ENCODE measurements at places on chromosomes 3 and 15.

DNA sequence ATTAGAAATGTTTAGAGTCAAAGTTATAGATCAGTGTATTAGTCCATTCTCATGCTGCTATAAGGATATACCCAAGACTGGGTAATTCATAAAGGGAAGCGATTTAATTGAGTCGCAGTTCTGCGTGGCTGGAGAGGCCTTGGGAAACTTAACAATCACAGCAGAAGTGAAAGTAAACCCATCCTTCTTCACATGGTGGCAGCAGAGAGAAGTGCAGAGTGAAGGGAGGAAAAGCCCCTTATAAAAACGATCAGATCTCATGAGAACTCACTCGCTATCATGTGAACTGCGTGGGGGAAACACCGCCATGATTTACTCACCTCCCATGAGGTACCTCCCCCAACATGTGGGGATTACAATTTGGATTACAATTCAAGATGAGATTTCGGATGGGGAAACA is 871.5 kb downstream of the DIPK2A start:
- no peak for DNase-seq

DNA sequence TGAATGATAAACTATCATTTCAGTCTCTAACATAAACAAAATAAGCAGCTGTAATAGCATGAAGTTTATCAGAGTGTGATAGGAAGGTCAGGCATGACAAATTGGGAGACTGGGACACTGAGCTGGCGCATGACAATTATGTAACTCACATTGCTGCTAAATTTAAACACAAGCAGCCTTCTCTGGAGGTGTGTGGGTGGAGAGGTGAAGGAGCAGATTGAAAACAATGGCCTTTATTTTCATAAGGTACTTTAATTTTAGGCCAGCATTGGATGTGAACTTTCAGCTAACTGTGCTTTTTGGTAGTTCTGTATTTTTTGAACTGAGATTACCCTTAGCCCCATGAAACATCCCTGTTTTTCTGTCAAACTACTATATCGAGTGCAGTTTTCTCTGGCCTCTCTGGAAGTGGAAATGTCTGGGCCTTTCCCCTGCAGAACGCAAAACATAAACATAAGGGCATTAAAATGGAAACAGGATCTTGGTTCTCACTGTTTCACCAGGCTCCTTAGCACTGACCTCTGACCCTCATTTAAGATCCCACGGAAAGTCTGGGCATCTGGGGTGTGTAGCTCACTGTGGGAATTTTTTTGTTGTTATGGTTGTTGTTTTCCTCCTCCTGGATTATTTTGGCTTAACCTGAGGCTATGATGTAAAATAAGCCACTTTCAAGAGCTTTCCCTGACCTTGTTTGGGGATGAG is 160.1 kb upstream of the DPH6 start:
- DNase-seq, result no peak

- no peak for DNase-seq
Observed at GRCh38 chr15:29050870-29051269, 165.1 kb downstream of the APBA2 start.

- no peak for DNase-seq
Observed at GRCh38 chr3:127674101-127674721, 1.5 kb downstream of the ABTB1 start.

DNA sequence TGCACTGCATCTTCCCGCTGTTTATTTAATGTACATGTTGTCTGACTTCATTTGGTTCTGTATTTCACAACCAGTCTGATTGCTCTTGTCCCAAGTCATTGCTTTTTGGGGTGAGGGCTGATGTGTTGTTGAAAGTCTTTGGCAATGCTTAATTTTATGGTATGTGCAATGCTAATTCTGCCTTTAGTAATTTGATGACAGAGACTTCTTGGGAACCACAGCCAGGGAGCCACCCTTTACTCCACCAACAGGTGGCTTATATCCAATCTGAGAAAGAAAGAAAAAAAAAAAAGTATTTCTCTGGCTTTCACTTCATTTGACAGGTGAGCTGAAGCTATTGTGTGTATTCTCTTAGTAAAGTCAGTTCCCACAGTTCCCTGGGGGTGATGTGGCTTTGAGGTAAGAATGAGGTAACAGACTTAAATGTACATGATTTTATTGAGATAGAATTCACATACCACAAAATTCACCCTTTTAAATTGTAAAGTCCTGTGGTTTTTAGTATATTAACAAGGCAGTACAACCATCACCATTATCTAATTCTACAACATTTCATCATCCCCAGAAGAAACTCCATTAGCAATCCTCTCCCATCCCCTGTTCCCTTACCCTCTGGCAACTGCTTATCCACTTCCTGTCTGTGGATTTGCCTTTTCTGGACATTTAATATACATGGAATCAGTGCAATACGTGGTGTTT is 97.3 kb downstream of the SLCO3A1 start:
- DNase-seq, result no peak

- DNase-seq, result no peak
Observed at GRCh38 chr3:151839313-151839631, 25.4 kb downstream of the AADAC start.

DNA sequence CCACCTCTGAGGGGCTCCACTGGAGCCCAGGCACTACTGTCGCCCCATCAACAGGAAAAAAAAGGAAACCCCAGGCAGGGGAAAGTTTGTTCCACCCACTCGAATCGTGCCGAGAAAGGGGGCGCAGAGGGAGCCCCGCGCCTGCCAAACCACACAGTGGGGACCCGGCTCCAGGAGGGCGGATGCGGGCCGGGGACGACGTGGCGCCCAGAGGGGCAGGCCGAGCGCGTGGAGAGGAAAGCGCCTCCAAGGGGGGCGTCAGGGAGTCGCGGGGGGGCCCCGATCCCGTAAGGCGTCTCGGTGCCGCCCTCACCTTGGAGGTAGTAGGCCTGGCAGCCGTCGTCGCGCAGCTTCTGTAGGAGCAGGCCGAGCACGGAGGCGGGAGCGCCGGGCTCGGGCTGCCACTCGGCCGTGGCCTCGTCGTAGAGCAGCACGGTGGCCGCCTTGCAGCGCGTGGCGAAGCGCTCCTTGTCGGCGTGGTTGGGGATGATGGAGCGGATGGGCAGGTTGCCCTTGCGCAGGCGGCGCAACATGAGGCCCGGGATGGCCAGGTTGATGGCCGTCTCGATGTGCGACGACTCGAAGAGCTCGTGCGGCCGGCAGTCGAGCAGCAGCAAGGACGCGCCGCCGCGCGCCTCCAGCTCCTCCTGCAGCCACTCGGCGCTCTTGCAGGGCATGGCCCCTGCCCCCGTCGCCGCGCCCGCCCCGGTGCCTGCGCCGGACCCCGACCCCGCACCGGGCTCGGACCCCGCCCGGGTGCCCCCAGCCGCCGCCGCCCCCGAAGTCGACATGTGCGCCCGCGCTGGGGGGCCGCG is 627 bp downstream of the DUSP7 start:
- DNase-seq, result no peak

- no peak for DNase-seq
Observed at GRCh38 chr15:85329561-85330422, 50.6 kb upstream of the AKAP13 start.

- DNase-seq, result no peak
Observed at GRCh38 chr3:31166249-31166885, 271.9 kb upstream of the GADL1 start.

GRCh38 chr15:33150971-33151370 is 43.5 kb downstream of the FMN1 start:
- DNase-seq, result no peak

DNA sequence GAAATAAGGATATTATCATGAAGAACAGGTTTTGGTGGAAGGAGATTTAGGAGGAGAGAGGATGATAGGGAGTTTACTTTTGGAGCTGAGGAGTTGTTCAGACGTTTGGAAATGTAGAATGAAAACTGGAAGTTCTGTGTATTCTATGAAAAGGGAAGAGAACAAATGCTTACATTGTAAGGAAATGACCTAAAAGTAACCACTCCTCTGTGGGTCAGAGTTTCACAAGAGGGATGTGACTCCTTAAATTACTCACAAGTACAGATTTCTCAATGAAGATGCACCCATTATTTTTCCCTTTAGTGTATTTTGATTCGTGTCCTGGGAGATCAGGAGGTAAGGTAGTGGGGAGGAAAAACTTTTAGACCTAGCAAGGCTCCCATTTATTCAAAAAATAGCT is 4.0 kb downstream of the RNF13 start:
- DNase-seq, result no peak

GRCh38 chr15:41795996-41796856 is 21.9 kb downstream of the MAPKBP1 start:
- no peak for DNase-seq

- no peak for DNase-seq
Observed at GRCh38 chr3:111598552-111598951, 3.4 kb upstream of the ZBED2 start.

- DNase-seq, result no peak
Observed at GRCh38 chr3:155921486-155921885, 51.0 kb downstream of the GMPS start.

DNA sequence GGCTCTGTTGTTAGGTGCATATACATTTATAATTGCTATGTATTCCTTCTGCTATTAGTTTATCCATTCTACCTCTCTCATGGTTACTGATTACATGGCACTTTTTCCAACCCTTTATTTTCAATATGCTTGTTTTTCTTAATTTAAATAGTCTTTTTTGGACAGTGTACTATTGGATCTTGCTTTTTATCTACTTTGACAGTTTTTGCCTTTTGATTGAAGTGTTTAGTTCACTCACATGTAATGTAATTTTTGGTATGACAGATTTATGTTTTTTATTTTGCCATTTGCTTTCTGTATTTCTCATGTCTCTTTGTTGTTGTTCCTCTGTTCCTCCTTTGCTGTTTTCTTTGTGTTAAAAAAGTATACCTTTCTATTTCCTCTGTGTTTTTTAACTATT is 44.5 kb downstream of the TRPC1 start:
- DNase-seq, result no peak

All from natural killer cell treated with Interleukin-12 subunit alpha and Interleukin-12 subunit beta and Interleukin-15 and Interleukin-18, amount 100 ng/mL, for 72 hours (primary cell).